ENCODE measurements at places on chromosomes 6 and 20.

DNA sequence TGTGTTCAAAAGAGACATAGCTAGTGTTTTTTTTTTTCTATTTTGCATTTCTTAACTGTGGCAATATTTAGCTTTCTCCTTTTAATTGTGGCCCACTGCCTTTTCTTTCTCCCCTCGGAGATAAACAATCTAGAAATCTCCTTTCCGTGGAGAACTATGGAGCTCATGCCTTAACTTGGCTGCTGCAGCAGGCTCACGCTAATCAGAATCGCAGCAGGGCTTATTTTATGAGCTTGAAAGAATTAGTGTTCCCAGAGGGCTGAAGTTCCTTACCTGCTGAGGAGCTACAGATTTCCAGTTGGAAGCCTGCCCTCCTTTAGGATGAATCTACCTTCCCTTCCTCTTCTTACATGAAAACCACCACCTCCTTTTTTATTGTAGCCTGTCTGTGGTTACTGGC, 35.6 kb downstream of the CTNNBL1 start:
- DNase-seq: no peak

GRCh38 chr6:159693894-159694545, 979 bp upstream of the SOD2 start:
- DNase-seq: peak; percentile 74

DNA sequence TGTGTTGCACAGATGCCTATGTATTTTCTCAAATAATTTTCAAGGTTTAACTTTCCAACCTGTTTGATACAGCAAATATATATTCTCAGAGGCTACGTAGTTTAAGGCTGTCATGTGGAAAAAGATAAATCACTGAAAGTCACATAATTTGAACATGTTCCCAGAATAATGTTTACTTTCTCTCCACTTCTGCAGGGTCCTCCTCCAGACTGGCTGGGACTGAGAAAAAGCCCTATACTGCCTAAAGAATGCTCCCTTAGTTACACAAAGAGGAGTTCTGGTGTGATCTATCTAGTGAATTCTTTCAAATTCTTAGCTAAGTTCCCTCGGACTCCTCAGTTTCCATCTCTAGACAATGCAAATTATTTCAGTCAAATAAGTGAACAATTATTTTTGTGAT, 411.0 kb downstream of the C6orf118 start:
- DNase-seq: no peak

- no peak for DNase-seq
These were observed 1.3 kb upstream of the SMLR1 start for GRCh38 chr6:130825772-130826441.

DNA sequence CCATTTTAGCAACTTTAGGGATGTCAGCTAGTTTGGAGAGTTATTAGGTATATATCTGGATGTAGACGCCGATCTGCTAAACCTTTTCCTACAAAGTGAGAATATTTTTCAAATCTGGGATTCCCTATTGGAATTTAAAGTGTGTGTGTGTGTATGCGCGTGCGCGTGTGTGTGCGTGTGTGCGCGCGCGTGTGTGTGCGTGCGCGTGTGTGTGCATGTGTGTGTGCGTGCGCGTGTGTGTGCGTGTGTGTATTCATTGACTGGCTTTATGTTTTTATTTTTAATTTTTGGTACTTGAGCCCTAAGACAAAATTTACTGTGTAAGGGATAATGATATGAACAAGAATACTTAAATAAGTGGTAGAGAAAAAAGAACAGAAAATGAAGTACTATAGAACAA, 8.1 kb downstream of the PRL start:
- DNase-seq: no peak

DNA sequence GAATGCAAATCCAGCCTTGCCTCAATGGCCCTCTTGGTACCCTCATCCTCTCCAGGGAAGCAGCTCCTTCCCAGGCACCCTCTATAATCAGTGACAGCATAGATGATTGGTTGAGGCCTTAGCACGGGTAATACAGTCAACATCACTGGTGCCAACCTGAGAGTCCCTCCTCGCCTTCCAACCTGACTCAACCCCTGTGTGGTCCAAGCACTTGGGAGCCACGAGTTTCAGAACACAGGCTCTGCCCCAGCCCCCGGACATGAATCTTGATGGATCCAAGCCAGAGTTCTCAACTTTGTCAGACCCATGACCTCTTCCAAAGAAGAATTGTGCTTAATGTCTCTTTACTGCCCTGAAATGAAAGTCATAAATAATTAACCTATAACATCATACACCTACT, 213.9 kb downstream of the PREX1 start:
- DNase-seq: peak; percentile 1

- no peak for DNase-seq
These were observed 754.5 kb downstream of the PTPRT start for GRCh38 chr20:42435230-42435629.

GRCh38 chr6:113434641-113435040, 422.5 kb upstream of the MARCKS start:
- no peak for DNase-seq

DNA sequence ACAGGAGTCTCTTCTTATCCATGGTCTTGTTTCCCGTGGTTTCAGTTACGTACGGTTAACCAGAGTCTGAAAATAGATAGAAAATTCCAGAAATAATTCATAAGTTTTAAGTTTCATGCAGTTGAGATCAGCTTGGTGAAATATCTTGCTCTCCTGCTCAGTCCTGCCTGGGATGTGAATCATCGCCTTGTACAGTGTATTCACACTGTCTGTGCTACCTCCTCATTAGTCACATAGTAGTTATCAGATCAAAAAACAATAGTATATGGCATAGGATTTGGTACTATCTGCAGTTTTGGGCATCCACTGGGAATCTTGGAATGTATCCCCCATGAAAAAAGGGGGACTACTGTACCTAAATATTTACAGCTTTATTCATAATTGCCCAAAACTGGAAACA, 22.7 kb upstream of the MOCS1 start:
- no peak for DNase-seq

GRCh38 chr20:49288784-49289696, 11.2 kb upstream of the ZNFX1 start:
- DNase-seq: no peak

- no peak for DNase-seq
These were observed 55.9 kb downstream of the NINL start for GRCh38 chr20:25529295-25529951.

DNA sequence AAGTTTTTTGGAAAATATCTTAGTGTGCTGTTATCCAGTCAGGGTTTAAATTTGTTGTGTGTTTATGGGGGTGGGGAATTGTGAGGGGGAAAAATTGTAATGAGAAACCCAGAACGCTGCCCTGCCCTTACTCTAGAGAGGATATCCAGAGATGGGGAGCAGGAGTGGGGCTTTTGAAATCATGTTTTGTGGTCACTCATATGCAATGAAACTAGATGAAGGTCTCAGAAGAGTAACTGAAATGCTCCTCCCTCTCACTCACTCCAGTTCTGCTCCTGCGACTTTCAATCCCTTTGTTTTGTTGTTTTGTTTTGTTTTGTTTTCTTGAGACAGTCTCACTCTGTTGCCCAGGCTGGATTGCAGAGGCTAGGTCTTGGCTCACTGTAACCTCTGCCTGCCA, 100.0 kb downstream of the CRYBG1 start:
- no peak for DNase-seq

DNA sequence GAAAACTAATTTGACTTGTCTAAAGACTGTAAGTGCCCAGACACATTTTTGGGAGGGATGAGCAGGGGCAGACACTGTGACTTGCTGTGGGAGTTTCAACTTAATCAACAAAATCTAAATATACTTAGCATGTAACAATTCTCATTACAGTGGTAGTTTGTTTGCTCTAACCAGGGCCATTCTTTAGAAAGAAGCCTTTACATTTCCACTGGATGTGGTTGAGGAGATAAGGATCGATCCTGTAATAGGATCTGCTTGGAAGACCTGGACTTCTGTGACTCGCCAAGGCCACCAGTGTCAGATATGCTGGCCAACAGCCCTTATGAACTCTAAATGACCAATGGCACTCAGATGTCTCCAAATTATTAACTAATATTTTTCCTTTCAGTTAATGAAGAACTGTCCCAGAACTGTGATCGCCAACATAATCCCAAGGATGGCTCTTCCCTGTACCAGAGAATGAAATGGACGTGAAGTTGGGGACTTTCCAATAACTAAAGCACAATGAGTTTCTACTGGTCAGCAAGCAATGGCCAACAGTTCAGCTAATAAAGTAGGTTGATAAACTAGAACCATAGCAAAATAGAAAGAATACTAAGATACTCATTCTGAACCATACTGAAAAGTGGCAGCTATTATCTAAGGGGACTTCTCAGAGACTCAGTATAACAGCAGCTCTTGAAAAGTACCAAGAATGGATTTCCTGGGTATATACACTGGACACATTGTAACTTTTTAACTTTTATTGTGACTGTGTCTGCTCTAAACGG, 7.5 kb downstream of the SMLR1 start:
- DNase-seq: no peak

DNA sequence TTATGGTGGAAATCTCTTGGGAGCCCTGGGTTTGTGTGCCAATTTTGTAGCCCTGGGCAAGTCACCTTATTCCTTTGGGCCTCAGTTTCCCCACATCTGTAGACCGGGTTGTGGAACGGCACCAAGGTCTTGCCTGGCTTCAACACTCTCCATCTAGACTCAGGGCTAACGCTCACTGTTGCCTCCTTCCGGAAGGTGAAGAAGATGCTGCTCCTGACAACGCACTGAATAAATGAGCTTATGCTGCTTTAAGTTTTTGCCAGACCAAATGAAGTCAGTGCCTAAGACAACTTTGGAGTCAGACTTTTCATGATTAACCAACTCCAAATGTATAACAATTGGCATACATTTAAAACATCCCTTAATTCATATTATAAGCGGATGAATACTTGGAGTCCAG, 53.1 kb downstream of the PSMG4 start:
- DNase-seq: no peak

DNA sequence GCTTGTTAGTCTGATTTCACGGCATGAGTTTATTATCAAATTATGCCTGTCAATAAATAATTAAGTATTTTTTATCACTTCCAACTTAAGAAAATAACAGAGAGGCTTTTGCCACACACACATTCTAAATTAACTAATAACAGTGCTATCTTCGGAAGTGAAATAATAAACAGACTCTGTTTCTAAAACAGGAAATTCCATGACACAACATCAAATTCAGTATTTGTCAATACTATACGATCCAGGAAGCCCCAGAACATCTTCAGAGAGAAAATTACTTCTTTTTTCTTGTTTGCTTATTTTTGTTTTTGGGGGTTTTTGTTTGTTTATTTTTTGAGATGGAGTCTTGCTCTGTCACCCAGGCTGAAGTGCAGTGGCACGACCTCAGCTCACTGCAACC, 150.7 kb upstream of the PRDM1 start:
- DNase-seq: no peak

- no peak for DNase-seq
These were observed 73.8 kb upstream of the GATA5 start for GRCh38 chr20:62549499-62550086.

DNA sequence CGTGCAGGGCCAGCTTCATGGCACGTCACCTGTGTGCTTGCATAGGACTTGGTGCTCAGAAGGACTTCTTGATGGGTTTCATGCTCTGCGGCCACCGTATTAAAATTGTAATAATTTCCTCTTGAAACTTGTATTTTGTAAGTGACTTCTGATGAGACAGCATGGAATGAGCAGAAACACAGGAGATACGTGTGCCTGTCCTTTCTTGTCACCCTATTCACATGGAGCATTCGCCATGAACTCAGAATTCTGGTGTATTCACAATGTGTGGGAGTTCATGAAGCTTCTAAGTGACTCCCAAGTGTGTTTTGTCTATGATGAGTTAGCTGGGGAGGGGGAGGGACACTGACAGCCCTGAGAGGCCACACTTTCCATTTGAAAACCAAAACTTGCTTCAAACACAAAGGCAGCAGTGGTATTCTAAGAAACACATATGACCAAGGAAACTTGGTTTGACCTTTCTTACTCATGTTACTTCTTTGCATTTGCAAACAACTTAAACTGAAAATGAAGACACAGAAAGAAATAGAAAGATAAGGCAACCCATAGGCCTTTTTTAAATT, 92.1 kb upstream of the NEDD9 start:
- no peak for DNase-seq

Measured in CD4-positive, alpha-beta T cell treated with Interleukin-4 for 1 hour (primary cell).